CD4-positive, alpha-beta T cell treated with Interleukin-17A for 4 hours (primary cell): ENCODE measurements at places on chromosomes 1 and 21.

DNA sequence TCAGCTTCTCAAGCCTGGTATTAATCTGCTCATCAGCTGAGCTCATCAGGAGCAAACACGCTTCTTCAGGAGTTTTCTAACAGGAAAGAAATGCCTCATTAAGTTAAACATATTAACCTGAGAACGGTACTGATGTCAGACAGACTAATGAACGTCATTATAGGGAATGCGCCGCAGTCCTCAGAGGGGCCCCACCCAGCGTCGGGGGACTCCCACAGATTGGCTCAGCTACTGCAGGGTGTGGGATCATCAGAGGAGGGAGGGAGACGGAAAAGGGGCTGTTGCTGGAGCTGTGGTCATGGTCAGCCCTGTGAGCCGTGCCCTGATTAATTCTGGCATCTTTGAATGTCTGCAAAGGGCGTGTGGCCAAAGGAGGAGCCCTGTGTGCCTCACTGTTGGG is 348.5 kb downstream of the PTPRU start:
- DNase-seq, result no peak

GRCh38 chr1:95116580-95117206 is 462 bp upstream of the TLCD4 start:
- peak; percentile 67 for DNase-seq

DNA sequence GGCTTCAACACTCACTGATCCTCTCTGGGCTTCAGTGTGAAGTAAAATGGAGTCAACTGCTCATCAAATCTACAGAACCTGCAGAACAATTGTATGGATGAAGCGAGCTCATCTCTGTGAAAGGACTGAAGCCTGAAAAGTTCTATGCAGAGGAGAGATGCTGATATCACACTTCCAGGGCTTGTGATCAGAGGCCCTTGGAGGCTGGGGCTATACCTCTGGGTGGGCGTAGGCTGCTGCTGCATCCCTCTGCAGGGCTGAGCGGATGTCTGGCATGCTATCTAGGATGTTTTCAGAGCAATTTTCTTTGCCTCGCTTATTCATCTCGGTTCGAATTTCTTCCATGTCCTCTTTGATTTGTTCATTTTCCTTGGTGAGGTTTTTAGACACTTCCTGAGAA is 17.6 kb downstream of the OLFML2B start:
- DNase-seq, result no peak

DNA sequence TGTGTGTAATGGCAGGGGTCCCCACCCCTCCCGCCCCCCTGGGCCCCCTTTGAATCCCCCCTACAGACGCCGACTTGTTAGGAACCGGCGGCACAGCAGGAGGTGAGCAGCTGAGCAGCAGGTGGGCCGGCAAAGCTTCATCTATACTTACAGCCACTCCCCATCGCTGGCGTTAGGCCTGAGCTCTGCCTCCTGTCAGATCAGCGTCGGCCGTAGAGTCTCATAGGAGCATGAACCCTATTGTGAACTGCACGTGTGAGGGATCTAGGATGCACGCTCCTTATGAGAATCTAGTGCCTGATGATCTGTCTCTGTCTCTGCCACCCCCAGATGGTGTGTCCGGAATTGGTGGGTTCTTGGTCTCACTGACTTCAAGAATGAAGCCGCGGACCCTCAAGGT is 14.9 kb upstream of the VPS26C start:
- peak; percentile 34 for DNase-seq

DNA sequence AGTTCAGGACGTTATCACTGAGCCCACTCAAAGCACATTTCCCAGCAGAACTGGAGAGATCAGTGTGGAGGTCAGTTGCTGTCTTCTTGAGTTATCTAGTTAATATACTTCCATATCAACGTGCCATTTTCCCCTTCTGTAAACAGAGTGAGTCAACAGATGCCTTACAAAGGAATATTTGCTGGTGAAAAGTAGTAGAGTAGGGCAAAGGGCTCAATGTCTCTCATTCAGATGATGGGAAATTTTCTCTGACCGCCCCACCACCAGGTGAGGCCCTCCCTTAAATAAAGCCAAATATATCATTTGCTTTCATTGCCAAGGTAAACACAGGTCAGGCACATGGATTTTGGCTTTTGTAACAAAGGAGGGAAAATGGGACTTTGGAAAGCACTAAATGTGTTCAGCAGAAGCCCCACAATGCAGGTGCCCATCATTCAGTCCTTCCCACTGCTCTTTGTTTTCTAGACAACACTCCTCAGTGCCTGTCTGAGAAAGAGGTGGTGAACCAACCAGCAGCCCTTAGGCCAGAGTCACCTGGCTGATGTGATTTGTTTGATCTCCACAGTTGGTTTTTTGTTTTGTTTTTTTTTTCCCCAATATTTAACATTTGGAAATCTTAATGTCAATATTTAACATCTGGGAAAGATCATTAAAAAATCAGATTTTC is 40.5 kb upstream of the SAMD13 start:
- no peak for DNase-seq

- no peak for DNase-seq
Observed at GRCh38 chr1:245060684-245061374, 94.0 kb upstream of the KIF26B start.

GRCh38 chr1:241422470-241422869 is 65.5 kb upstream of the RGS7 start:
- DNase-seq, result no peak

GRCh38 chr1:73161418-73161817 is 879.1 kb upstream of the NEGR1 start:
- DNase-seq, result no peak

- DNase-seq, result no peak
Observed at GRCh38 chr1:38563942-38564735, 295.4 kb downstream of the RRAGC start.

- DNase-seq, result no peak
Observed at GRCh38 chr1:11653861-11654136, 430 bp downstream of the FBXO2 start.

DNA sequence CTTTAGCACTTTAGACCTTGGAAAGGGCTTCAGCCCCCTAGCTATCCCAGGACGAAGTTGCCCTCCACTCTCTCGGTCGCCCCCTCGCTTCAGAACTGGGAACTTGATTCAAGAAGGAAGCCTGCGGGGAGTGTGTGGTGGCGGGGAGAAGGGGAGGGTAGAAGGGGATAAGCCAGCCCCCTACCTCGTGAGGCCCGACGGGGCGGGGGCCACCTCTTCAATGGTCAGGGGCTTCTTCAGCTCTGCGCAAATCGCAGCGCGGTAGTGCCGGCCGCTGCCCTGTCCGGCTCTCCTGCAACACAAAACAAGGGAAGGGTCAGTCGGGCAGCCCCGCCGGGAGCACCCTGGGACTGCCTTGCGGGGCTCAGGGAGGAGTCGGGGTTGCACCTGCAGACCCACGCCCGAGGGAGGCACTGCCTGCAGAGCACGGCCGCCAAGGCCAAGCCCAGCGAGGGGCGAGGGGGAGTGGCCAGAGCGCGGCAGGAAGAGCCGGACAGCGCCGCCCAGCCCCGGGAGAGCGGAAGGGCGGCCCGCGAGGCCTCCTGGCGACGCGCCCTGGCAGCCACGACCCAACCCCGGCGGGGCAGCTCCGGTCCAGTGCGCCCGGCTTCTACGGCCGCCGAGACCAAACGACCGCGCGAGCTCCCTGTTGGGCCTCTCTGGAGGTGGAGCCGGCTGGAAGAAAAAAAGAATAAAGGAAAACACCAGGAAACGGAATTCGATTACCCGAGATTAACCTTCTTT is 56.2 kb upstream of the RASAL2 start:
- DNase-seq, result no peak

DNA sequence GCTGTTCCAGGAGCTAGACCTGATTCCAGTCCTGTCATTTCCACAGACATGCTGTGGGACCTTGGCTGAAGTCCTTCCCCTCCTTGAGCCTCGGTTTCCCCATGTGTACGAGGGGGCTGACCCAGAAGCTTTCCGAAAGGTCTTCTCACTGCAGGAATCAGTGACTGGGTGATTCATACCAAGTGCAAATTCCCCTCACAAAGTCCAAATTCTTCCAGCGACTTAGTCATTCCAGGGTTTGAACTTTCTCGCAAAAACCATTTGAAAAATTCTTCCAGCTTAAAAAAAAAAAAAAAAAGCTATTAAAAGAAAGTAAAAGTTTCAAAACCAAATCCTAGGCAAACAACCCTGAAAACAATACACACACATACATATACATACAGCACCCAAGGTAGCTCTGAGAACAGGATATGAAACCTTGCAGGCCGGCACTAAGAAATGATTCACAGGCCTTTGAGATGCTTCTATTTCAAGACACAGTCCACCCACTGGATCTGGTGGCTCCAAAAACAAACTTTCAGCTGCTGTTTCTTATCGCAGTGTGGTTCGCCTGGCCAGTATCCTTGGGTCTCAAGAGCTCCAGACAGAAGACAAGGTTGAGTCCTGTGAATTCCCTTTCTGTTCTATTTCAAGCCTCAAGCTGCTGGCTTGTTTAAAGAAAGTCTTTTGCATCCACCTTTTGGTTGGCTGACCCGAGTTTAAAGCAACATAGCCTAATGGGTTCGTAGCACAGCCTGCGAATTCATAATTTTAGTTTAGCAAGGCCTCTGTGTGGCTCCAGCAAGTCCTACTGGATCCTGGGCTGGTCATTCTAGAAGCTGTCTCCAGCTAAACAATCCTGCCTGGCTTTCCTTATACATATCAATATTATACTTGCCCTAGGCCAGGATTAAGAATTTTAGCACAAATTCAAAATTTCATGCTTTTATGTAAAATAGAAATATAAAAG is 18.0 kb upstream of the ID3 start:
- DNase-seq, result peak; percentile 53

- DNase-seq, result no peak
Observed at GRCh38 chr1:168821434-168821833, 92.4 kb upstream of the DPT start.

GRCh38 chr1:43381612-43382011 is 8.0 kb downstream of the MED8 start:
- DNase-seq, result no peak

GRCh38 chr1:20873311-20873710 is 86.2 kb upstream of the HP1BP3 start:
- no peak for DNase-seq

GRCh38 chr1:19254416-19254815 is 2.8 kb downstream of the MRTO4 start:
- no peak for DNase-seq

DNA sequence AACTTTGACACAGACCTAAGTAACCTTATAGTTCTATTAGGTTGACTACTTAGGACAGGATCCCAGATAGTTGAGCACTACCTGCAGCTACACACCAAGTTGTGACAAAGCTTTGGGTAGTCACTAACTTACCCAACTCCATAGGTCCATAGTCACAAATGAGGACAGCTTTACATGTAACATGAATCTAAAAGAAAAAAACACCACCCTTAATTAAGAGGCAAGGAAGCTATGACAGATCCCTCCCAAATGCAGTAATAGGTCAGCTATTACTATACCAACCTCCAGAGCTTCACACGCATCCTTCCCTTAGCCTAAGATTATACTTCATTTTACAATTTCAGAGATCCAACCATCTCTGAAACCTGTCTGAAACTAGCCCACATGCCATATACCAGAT is 12.7 kb upstream of the RAB42 start:
- no peak for DNase-seq

DNA sequence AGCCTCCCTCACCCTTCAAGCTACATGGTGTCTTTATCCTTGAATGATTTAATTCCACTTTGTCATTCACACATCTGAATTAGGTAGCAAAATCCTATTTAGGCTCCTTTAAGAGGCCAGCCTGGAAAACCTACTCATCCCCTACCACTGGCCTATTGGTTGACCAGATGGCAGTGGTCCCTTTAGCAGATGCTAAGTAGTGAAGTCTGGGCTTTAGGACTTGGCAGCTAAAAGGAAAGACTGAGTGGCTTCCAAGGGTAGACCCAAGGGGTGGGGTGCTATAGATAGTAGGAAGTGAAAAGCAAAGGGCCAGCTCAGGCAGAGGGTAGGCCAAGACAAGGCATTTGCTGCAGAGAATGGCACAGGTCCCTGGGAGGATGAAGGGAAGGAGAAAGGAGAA is 46.6 kb downstream of the KCNJ6 start:
- DNase-seq, result no peak

DNA sequence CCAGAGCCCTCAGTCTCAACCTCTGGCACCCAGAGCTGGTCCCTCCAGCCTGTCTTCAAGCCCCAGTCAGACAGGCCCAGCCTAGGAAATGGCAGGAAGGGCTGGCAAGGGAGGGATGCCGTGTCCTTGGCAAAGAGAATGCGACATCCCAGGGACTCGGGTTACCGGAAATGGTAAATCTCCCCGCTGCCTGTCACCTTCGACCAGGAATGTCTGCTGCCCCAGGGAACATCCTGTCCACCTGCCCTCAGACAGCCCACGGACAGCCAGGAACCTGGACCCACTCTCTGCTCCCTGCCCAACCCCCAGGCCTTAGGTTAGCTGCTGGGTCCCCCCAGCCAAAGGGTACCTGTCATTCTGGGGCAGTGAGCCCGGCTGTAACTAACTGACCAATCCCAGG is 23.9 kb downstream of the HSPG2 start:
- DNase-seq, result no peak

DNA sequence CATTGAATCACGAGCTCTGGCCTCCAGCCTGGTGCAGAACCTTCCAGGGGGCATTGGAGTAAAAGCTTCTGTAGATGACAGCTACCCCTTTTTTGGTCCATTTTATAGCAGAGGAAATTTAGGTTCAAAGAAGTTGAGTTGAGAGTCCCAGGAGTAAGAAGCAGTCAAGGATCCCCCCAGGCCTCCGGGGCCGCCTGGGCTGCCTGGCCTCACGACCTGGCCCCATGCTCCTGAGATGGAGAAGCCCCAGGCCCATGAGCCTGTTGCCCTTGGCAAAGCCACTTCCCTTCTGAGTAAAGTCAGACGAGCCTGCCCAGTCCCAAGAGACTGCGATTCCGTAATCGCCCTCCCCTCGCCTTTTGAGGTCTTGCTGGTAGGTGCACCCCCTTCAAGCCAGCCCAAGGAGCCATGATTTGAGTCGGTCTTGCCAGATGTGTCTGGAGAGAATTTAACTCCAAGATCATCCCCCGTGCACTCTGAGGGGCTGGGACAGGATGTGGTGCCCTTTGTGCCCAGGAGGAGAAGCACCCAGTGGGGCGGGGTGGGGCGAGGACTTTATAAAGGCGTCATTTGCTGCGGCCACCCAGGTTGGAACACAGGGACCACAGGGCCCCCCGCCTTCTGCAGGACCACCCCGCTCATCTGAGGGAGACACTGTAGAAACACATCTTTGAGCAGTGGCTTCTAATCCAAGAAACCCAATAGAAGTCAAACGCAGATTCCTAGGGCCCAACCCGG is 30.1 kb downstream of the PDE9A start:
- DNase-seq, result peak; percentile 55

GRCh38 chr1:65208563-65208973 is 60.6 kb downstream of the AK4 start:
- no peak for DNase-seq

GRCh38 chr1:63822540-63822939 is 48.7 kb downstream of the ROR1 start:
- no peak for DNase-seq

GRCh38 chr1:234724516-234725176 is 114.7 kb upstream of the IRF2BP2 start:
- peak; percentile 33 for DNase-seq

DNA sequence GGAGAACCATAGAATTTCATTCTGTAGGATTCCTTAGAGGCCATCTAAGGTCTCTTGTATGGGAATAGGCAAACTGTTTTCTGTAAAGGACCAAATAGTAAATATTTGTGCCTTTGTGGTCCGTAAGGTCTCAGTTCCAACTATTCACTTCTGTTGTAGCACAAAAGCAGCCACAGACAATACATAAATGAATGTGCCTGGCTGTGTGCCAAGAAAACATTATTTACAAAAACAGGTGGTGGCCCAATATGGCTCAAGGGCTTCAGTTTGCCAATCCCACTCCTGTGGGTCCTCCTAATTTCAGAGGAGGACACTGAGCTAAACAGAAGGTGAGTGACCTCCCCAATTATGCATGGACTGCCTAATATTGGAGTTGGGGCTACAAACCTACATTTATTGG is 67.6 kb upstream of the EDEM3 start:
- DNase-seq, result no peak
